KBM-7 (cell line): ENCODE measurements at places on chromosomes 12 and 14.
A peak's percentile ranks its signal among the peaks of the same experiment; 100 is the strongest.

DNA sequence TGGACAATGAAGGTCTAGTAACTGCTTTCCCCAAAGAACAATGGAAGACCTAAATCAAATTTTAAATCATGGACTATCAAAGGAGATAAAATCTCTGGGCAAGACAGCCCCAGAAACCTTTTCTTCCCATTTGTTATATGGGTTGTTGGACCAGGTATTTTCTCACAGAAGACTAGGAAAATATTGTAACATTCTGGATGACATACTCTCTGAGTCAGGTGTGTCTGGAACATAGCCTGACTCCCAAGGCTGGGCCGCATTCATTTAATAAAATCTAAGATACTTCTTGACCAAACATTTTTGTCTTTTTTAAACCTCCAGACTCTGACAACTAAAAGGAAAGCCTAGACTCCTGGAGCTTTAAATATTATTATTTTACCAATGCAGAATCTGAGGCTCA is 87.9 kb downstream of the ATP23 start:
- no peak for DNase-seq

DNA sequence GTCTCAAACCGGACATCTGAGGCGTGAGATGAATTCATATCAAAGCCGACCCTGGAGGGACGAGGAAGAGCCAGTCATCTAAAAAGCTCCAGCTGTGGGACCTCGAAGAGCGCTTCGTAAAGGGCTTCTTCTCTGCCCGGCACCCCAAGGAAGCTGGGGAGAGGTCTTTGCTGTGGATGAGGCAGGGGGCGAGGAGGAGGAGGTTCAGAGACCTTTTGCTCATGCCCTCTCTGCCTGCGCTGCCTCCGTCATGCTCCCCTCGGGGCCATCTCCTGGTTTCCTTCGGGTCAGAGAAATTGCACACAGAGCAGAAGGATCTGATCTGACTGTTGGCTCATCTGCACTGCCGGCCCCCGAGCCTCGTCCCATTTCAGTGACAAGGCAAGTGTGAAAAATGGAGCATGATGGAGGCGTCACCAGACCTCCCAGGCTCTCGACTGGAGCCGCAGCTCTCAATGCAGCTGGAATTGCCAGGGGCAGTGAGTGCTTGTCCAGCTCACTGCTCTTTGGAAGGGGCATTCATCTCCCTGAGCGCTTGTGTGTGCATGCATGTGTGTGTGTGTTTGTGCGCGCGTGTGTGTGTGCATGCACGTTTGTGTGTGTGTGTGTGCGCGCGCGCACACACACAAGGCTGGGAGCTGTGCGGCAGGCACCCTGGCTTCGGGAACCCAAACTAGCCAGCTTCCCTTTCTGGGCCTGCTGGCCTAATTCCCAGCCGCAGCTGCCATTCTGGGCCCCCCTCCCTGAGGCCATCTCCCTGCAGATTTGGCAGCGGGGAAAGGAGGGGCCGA is 9.2 kb downstream of the CABP1 start:
- no peak for DNase-seq

- no peak for DNase-seq
These were observed 10.8 kb upstream of the TCTN2 start for GRCh38 chr12:123659996-123660727.

DNA sequence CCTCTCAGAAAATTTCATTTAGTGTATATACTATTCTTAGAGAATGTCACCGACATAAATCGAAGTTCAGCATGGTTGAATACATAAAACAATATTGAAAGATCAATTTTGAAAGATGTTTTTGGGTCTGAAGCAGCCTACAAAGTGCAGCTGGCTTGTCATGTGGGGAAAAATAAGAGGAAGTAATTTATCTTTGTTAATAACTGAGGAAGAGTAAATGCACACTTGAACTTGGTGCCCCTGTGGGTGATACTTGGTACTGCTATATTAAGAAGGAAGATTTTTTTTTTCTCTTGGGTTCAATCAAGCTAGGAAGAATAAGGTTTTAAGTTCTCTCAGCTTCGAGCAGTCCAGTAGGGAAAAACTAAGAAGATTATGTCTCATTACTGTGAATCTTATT is 661.3 kb downstream of the RPL10L start:
- peak; percentile 8 for DNase-seq

- no peak for DNase-seq
These were observed 192.6 kb upstream of the LHX5 start for GRCh38 chr12:113664224-113664681.

- no peak for DNase-seq
These were observed 6.2 kb upstream of the COL2A1 start for GRCh38 chr12:48010366-48010970.

- no peak for DNase-seq
These were observed 44.7 kb upstream of the MDM1 start for GRCh38 chr12:68376901-68377300.

GRCh38 chr14:105123981-105124765 is 44.4 kb downstream of the JAG2 start:
- DNase-seq: no peak

DNA sequence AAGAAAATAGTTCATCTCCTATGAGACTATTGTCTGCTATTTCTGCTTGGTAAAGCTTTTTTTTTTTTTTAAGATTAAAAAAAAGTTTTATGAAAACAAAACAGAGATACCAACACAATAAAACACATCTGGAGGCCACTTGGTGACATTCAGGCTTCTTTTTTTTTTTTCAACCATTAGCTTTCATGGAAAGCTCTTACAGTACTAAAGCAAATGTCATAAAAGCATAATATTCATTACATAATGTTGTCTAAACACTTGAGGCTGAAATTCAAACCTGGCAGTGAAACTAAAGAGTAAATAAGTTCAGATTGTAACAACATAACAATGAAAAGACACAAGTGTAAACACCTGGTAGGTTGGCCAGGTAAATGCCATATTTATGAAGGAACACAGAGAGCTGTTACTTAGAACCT is 14.7 kb downstream of the PRICKLE1 start:
- no peak for DNase-seq

GRCh38 chr14:101827286-101827685 is 65.8 kb downstream of the PPP2R5C start:
- no peak for DNase-seq

DNA sequence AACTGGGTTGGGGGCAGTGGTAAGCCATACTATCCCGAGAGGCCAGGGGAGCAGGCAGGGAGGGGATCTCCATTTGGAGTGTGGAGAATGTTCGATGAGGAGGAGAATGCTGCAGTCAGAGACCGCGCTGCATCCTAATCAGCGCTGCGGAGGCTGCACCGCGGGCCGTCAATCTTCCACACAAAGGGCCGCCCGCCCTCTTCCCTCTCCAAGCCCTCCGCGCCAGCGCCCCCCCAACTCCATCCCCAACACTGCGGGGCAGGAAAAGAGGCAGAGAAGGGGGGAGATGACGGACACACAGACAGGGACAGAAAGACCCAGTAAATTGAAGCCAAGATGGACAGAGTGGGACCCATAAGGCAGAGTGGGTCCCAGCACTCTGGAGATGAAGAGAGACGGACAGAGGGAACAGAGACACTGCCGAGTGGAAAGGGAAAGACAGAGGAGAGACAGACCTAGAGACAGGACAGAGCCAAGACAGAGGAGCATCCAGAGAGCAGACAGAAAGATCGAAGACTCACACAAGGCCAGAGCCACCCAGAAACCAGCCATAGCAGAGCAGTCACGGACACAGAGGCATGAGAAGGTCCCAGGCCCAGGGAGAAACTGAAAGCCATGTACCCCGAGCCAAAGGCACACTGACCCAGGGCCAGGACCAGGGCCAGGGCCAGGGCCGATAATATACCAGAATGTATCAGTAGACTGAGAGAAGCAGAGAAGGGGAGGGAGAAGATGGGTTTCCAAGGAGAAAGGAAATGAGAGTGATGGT is 3.5 kb downstream of the CISTR start:
- DNase-seq: no peak

DNA sequence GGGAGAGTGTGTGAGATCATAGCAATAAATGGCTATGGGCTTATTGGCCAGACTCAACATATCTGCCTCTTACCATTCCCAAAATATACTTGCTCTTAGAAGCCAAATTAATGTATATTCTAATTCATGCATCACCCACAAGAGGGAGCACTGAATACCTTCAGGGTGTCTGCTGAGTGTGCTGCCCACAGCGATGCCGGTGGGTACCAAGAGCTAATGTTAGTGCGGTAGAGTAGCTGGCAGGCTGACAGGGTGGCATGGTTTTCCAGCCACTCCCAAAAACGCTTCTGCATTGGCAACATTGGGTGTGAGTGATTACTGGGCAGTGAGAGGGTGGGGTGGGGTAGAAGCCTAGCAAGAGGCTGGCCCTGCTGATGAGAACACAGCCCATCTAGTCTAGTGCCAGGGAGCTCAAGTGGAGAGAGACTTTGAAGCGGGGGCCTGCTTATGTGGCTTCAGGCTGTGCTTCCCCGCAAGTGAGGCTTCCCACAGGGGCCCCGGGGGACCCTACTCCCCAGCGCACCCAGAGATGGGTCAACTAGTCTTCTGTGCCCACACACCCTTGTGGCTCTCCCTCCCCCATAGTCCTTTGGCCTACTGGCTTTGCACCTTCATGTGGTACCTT is 9.2 kb upstream of the PLEKHD1 start:
- DNase-seq: peak; percentile 27

- no peak for DNase-seq
These were observed 20.0 kb downstream of the CKAP4 start for GRCh38 chr12:106227641-106228319.

GRCh38 chr14:76352639-76353281 is 23.2 kb upstream of the ESRRB start:
- DNase-seq: peak; percentile 65

GRCh38 chr12:69102856-69103255 is 136.5 kb upstream of the CPSF6 start:
- peak; percentile 54 for DNase-seq

- no peak for DNase-seq
These were observed 8.3 kb upstream of the MYL2 start for GRCh38 chr12:110928700-110929099.
